ENCODE measurements at places on chromosomes 5 and 9.
A peak's percentile ranks its signal among the peaks of the same experiment; 100 is the strongest.

DNA sequence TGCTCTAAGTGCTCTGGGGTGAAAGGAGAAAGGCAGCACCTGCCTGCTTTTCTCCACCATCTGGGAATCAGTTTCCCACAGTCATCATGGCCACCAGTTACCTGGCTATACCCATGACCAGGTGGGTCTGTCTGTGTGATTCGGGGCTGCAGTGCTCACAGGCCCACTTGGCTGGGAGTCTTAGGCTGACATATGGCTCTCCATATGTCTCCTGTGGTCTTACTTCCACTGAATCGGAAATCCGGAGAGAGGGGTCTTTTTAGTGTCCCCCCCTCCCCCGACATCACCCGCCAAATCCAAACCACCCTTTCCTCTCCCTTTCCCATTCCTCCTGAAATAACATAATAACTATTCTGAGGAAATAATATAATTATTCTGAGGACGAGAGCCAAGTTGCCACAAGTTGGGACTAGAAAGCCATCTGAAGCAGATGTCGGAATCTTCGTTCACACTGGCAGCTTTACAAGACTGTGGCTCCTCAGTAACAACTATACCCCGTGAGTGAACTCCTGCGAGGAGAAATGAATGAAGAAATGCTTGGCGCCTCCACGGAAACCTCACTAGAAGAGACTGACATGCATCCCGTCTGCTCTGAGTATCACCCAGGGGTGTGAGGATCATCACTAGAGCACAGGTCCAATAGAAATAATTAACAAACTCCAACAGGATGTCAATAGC lies 143.4 kb downstream of the MYO10 start:
- no peak for DNase-seq

GRCh38 chr5:76582230-76583162 lies 40.7 kb downstream of the F2RL2 start:
- DNase-seq, result peak; percentile 5

DNA sequence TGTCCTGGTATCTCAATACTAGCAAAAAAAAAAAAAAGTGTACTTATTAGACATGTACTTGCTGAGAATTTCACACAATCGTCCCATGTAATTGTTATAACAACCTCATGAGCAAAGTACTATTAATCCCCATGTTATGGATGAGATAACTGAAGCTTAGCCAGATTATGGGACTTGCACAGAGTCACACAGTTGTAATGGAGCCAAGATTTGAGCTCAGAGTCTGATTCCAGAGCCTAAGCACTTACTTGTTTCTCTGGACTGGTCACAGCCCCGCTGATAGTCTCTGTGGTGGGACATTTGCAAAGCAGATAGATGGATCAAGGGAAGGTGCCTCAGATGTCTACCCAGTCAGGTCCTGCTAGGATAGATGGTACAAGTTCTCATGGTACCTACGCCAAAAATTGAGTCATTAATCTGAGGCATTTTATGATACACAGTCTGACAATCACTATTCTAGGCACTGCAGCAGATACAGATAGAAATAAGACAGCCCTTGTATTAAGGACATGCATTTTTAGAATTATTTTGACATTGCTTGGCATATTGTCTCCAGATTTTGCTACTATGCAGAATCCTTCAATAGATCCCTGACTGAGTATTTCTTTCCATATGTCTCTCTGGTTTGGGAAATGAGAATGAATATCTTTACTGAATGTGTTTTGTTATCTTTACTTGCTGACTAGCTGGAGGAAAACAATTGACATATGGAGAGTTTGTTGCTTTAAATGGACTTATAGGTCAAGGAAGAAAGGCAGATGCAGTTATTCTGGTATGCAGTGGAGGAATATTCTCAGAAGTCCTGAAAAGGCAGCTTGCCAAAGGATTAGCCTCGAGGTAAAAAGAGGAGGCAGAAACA lies 149.5 kb downstream of the ADAMTSL1 start:
- DNase-seq, result no peak

DNA sequence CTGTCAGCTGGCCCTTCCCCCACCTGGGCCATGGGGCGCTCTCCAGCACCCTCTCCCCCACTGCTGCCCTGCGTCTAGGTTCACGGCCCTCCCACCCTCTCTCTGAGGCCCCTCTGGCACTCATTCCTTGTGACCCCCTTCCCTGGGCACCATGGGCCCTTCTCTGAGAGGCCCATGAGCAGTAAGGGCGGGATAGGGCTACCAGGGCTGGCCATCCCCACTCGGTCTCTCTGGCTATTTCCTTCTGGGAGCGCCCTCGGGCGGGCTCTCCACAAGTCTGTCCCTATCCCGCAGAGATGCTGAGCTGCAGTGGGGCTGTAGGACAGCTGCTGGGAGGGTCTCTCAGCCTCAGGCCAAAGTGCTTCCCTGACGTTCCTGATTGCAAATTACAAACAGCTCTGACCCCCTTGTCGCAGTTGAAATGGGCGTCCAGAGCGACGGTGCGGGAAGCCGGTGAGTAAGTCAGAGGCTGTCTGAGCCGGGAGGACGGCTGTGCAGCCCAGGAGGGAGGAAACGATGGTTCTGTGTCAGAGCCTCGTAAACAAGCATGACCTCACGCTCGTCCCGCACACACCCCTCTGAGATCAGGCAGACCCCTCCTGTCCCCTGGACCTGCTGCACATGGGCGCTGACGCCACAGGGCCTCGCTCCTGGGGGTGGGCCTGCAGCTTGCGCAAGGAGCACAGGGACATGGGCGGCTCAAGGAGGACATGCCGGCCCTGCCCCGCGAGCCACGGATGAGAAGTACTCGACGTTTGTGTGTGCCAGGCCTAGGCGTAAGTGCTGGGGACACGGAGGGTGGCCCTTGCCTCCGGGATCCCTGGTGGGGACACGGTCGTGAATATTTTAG lies 36.3 kb upstream of the GFPT2 start:
- DNase-seq, result no peak

GRCh38 chr9:126490214-126490631 lies 123.5 kb upstream of the LMX1B start:
- no peak for DNase-seq

GRCh38 chr5:38938424-38938823 lies 92.6 kb downstream of the OSMR start:
- DNase-seq, result no peak

GRCh38 chr5:131589510-131590348 lies 45.3 kb downstream of the RAPGEF6 start:
- no peak for DNase-seq

DNA sequence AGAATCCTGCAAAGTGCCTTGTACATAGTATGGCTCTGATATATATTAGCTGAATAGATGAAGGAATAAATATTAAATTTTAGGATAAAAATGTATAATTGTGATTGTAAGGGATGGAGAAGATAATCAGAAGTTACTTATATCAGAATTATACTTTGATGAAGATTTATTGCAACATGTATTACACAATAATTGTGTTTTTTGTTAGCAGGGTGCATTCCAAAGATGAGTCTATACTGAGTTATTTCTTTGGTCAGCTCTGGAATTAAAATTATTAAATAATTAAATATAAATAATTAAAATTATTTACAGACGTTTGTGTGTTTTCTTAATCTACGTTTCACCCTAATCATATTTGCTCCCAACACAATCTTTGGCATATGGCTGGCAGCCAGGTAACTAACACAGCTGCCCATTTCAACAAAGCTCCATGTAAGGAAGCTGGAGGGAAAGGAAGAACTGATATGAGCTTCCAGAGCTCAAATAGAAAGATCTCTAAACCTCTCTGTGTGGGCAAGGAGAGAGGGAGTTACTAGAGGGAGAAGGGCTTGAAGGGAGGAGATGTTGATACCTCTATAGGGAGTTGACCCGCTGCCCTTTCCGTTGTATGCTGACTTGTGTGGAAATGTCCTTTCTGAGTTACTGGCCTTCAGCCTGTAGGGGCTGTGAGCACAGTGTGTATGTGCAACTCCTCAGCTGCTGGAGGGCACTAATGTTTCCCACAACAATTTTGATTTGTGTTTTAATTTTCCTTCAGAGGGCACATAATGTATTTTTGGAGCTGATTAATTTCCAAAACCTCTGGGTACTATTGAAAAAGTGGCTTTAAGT lies 403.4 kb downstream of the MAN2A1 start:
- DNase-seq, result no peak

- no peak for DNase-seq
Observed at GRCh38 chr5:96823900-96824380, 16.2 kb upstream of the ERAP1 start.

- DNase-seq, result no peak
Observed at GRCh38 chr5:107835096-107835495, 164.4 kb upstream of the EFNA5 start.

GRCh38 chr9:135526730-135527571 lies 5.7 kb downstream of the LCN1 start:
- no peak for DNase-seq

GRCh38 chr9:79155308-79155707 lies 416.5 kb upstream of the TLE4 start:
- no peak for DNase-seq

DNA sequence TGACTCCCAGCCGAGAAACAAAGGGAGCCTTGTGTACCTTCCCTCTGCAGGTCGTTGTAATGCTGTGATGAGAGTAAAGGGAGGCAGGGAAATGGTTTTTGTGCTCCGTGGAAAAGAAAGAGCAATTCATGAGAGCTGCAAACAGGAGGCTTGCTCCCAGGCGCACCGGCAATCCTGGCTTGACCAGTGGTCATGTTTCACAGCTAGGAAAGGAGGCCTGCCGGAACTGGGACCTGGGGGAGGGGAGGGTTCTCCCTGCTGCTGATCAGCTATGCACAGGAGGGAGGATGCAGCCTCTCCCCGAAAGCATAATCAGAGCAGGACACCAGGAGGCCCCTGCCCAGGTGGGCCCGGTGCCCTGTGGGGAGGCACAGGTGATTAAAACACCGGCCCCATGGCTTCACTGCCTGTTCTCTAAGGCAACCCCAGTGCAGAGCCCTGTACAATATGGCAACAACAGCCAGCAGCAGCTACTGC lies 131.3 kb downstream of the ZDHHC21 start:
- no peak for DNase-seq

GRCh38 chr5:42020788-42021530 lies 95.9 kb downstream of the FBXO4 start:
- no peak for DNase-seq

- no peak for DNase-seq
Observed at GRCh38 chr5:20522905-20523482, 535.0 kb upstream of the CDH18 start.

- no peak for DNase-seq
Observed at GRCh38 chr9:100296407-100296806, 56.3 kb downstream of the TEX10 start.

- no peak for DNase-seq
Observed at GRCh38 chr9:124041817-124042116, 30.2 kb downstream of the LHX2 start.

GRCh38 chr5:151541571-151541970 lies 49.6 kb downstream of the FAT2 start:
- no peak for DNase-seq

DNA sequence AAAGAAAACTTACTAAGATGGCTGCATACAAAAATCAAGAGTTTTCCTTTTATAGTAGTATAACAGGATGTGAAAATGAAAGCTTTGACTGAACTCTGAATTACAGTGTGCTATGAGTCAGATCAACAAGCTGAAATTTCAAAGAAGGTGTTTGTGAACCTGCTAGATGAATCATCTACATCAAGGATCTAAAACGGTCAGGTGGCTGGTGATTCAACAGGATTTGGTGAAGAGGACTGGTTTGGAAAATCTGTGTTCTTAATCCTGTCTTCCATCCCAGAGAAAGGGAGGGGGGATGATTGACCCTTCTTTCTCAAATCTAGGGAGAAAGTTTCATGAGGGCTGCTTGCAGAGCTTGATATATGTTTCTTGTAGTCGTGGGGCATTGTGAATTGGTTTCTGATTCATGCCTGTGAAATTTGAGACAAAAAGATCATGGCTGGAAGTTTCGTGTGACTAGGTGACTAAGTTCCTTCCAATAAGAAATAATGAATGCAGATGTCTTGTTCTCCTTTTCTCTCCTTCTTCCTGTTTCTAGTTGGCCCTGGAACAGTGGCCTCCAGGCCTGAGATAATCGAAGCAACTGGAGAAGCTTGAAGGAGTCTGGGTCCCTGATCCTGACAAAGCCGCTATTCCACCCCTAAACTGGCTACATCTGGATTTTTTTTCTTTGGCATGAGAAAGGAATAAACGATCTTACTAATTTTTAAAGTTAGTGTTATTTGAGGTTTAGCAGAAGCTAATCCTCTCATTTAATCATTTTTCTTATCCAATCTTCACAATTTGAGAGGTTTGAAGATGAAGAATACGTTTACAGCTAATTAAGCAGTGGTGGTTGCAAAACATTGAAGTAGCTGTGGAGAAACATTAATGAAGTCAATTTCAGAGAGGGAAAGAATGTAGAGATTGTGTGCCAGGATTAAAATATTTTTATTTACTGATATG lies 67.2 kb downstream of the MRPS30 start:
- DNase-seq, result peak; percentile 17

- DNase-seq, result no peak
Observed at GRCh38 chr5:148922606-148923005, 96.2 kb downstream of the ADRB2 start.

DNA sequence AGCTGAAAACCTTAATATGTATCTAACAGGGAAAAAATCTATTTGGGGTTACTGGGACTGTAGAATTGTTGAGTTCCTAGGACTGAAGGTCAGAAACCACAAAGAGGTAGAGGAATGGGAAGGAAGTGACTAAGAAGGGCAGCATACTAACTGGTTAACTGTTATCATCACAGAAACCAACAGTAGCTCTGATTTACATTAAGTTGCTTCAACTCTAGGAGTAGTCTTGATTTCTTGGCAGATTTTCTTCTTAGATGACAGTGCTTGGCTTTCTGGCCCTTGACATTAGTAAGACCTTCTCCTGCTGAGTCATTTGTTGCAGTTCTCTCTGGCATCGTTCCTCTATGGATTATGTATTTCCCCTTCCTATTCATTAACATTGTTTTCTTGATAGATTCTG lies 116.1 kb upstream of the RASA1 start:
- DNase-seq, result no peak

DNA sequence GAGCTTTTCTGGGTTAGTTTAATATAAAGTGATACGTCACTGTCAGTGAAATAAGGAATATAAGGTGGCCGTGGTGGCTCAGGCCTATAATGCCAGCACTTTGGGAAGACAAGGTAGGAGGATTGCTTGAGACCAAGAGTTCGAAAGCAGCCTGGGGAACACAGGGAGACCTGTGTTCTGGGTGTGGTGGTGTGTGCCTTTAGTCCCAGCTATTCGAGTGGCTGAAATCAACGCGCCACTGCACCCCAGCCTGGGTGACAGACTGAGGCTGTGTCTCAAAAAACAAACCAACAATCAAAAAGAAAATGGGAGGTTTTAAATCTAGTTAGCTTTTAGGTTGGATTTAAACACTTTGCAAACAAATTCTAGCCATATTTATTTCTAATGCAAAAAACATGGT lies 53.1 kb downstream of the NSD1 start:
- no peak for DNase-seq

- no peak for DNase-seq
Observed at GRCh38 chr9:127874301-127875221, 2.9 kb downstream of the AK1 start.

Measured in stimulated activated CD4-positive, alpha-beta T cell treated with anti-CD3 and anti-CD28 coated beads, TNF-alpha, amount 100 ng/mL, for 48 hours (primary cell).